ENCODE measurements at places on chromosomes 13 and 19.

GRCh38 chr13:23456437-23457210 is 23.1 kb upstream of the SACS start:
- no peak for DNase-seq

DNA sequence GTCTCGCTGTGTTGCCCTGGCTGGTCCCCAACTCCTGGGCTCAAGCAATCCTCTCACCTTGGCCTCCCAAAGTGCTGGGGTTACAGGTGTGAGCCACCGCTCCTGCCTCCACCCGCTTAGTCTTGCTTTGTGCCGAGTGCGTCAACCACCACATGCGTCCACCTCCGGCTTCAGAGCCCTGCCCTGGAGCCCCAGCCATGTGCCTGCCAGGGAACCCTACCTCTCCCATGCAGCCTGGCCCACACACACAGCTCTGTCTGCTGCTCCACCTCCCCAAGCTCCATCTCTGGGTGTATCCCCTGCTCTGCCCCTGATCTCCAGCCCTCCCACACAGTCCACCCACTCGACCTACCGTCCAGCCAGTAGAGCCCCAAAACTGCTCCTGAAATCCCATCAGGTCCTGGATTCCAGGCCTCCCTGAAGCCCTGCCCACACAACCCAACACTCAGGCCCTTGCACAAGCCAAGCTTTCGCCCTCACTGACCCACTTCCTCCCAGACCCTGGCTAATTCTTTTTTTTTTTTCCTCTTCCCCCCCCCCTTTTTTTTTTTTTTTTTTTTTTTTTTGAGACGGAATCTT is 9.6 kb downstream of the CYP2F1 start:
- DNase-seq: no peak

- no peak for DNase-seq
Measured at GRCh38 chr13:48110132-48110868, 15.4 kb upstream of the MED4 start.

GRCh38 chr13:30004204-30004603 is 153.8 kb upstream of the UBL3 start:
- no peak for DNase-seq

GRCh38 chr19:38412961-38413360 is 10.1 kb downstream of the FAM98C start:
- DNase-seq: no peak
